NCI-H187 (cell line): ENCODE measurements at places on chromosomes 16 and 17.

- DNase-seq, result no peak
These were observed 60.4 kb upstream of the TOB1 start for GRCh38 chr17:50926523-50926922.

- no peak for DNase-seq
These were observed 3.4 kb downstream of the CASKIN2 start for GRCh38 chr17:75511610-75512575.

DNA sequence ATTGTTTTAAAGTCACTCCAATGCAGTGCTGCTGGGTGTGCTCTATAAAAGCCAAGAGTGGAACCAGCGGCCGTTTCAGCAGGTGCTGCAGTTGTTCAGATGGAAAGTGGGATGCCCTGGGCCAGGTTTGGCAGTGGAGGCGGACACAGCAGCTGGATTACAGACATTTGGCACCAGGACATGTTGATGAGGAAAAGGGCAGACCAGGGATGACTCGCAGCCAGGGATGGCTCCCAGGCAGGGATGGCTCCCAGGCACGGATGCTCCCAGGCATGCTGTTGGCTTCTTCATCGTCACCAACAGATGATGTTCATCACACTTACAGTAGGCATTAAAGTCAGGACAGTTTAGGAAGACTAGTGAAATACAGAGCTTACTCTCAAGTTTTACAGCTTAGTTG is 10.0 kb downstream of the GAN start:
- DNase-seq, result no peak

- no peak for DNase-seq
These were observed 12.3 kb downstream of the LRRC3C start for GRCh38 chr17:39939588-39940419.

- DNase-seq, result peak; percentile 78
These were observed at the start of gene COPRS for GRCh38 chr17:31858642-31859486. TSS of gene COPRS (minus strand) at chr17:31859244. CDS start at chr17:31859199, 45 bp downstream.

DNA sequence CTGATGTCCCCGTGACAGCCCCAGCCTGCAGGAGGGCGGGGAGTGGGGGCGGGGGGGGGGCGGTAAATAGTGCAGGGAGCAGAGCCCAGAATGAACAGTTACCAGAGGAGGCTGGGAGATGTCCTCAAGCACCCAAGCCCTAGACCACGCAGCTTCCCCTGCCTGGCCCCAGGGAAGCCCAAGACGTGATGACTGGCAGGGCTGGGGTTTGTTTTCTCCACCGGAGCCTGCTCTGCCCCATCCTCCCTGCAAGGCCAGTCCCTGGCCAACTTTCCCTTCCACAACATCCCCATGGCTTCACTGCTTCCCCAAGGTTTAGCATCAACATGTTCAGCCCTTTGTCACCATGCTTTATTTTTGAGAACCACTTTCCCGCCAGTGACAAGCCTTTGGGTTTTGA is 1.4 kb upstream of the BEAN1 start:
- DNase-seq, result no peak

DNA sequence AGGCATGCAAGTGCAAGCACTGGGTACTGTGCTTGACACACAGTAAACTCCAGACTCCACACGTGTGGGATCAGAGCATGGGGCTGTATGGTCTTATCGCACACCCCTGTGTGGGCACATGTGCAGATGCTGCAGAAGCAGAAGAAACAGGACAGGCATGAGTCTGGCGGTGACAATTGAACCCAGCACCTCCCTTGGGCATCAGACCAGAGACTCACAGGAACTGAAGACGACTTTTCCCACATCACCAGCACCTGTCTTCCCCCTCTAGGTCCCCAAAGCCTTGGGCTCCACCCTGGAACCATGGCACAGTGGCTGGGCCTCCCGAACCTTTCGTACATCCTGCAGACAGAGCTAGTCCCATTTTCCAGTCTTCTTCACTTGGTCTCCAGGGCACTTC is 126.4 kb upstream of the CDH5 start:
- no peak for DNase-seq

- DNase-seq, result no peak
These were observed 12.6 kb upstream of the XYLT1 start for GRCh38 chr16:17483351-17483750.

DNA sequence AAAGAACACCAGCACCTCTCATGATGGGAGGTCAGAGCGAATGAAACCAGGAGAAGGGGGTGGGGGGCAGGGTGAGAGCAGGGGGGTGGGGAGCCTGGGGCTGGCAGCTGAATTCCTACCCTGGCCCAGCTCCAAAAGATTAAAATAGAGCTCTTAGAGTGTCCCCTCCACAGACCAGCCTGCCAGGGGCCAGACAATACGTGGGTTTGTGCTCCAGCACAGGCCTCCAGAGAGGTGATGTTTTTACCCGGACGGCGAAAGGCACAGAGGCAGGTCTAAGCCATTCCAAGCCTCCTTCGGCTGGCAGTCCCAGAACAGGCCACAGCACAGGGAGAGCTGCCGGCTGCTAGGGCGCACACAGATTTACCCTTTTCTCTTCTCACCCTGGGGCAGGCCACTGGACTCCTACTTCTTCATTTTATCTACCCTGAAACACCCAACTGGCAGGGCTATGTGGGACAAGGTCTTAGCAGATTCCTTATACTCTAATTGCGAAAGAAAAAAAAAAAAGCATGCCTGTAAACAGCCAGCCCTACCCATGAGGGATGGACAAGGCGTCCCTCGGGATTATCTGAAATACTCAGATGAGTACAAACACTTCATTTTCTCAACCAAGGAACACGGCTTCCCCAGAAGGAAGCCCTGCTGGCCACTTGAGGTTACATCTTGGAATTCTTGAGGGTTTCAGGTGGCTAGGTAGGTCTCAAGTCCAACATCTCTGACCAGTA is 71.9 kb upstream of the NOG start:
- DNase-seq, result no peak

DNA sequence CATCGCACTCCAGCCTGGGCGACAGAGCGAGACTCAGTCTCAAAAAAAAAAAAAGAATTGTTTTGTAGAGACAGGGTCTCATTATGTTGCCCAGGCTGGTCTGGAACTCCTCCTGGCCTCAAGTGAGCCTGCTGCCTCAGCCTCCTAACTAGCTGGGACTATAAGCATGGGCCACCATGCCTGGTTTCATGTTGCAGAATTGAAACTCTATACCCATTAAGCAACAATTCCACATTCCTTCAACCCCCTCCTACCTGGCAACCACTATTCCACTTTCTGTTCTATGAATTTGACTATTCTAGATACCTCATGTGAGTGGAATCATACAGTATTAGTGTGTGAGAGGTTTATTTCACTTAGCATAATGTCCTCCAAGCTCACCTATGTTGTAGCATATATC is 24.5 kb downstream of the RNF135 start:
- DNase-seq, result no peak

DNA sequence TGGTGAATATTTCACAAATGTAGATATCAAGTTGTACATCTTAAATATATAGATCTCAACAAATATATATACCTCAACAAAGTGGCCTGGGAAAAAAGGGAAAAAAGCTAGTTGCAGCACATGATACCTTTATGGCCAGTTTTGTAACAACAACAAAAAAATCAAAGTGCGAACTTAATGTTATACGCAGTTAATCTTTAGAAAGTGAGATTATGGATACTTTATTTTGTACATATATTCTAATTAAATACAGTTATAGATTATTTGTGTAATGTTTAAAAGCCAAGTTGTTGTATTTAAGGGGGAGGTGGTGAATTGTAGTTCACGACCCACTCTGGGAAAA is 385 bp upstream of the ZFP1 start:
- no peak for DNase-seq

DNA sequence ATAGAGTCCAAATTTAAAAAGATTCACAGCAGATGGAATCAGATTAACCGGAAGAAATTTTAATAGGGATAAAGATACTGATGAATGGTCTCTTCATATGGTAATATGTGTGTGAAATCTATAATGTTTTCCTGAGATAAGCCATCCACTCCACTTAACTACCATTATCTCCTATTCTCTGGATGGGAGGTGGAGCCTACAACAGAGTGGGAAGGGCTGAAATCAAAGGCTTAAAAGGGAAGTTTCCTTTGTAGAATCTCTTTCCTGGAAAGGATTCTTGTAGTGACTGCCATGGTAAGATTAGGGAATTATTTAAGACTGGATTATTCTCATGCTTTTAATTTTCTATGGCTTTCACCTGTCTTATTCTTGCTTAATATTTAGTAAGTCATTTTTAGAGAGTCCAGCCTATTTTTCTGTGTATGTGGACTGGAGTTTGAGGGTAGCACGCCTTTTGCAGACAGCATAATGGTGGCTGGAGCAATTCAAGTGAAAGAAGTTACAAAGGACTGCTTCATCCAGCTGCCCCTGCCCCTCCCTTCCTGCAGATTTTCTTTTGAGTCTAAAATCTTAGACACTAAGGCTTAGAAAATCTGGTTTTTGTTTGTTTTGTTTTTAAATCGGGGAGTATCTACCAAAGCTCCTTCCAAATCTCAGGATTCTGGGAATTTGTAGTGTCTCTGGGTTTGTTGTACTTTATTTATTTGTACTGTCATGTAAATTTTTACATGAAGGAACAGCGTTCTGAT is 26.5 kb downstream of the KAT7 start:
- no peak for DNase-seq

DNA sequence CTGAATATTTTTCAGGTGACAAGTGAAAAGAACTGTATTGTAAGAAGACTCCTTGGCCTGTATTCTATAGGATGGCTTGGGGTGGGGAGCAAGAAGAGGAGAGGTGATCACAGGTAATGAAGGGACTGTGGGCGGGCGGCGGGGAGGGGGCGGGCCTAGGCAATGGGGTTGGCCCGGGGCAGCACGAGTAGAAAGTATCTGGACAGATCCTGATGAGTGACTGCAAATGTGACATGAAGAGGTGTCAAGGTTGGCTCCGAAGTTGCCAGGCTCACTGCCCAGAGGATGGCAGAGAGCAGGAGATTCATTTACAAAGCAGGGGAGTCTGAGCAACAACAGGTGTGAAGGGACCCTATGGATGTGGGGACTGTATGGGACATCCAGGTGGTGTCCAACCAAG is 10.8 kb upstream of the G6PC1 start:
- no peak for DNase-seq

DNA sequence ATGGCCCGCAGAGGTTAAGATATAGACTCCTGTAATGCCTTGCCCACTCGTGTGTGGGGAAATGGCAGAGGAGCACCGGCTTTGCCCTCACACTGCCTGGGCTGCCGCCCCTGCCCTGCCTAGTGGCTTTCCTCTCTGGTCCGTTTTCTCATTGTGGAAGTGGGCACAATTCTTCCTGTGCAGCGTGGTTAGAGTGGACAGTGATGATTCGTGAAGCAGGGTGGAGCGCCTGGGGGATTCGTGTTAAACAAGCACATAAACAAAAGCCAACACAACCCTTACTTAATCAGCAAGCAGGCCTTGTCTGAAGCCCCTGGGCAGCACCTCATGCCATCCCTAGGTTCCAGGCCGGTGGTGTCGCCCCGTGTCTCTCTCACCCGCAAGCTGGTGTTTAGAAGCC is 269.7 kb downstream of the SEC14L1 start:
- DNase-seq, result no peak

DNA sequence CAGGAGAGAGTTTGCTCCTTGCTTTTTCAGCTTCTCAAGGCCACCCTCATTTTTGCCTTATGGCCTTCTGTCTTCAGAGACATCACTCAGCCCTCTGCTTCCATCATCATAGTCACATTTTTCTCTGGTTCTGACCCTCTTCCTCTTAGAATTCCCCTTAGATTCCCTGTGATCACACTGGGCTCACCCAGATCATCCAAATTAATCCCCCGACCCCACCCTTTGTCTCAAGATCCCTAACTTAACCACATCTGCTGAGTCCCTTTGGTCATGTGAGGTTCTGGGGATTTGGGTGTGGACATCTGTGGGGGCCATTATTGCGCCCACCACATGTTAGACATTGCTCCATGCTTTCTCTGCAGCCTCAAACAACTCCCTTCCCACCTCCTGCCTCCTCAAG is 323.4 kb downstream of the CPPED1 start:
- no peak for DNase-seq

DNA sequence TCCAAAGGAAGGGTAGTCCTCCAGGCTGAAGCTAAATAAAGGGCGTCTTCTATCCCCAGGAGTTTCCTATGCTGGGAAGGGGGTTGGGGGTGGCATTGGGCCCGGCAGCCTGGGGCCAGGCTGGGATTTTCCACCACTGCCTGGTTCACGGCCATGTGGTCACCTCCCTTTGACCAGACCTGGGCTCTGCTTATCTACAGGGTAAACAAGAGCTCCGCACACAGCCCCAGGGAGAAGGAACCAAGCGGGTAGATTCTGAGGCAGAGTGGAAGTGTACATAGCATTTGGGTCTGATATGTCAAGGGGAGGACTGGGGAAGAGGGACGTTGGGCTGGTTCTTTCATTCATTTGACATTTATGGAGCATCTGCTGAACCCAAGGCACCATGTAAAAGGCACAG is 27.2 kb upstream of the TMEM220 start:
- no peak for DNase-seq

DNA sequence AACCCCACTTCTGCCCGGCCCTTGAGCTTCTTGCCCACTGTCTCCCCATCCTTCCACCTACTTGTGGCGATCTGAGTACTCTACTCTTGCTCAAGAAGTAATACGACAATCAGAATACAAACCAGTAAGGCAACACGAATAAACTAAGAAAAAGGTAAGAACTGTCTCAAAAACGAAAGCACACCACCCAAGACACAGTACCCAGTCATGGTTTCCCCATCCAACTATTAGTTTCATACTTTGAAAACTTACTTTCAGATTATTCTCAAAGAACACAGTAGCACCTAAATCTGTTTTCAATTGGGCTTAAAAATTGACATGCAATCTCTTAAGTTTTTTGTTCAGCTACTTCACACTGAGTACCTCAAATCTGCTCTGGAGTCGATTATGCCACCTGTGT is 13.9 kb downstream of the GINS2 start:
- no peak for DNase-seq

GRCh38 chr16:5385115-5385514 is 287.5 kb upstream of the EEF2KMT start:
- DNase-seq, result no peak

DNA sequence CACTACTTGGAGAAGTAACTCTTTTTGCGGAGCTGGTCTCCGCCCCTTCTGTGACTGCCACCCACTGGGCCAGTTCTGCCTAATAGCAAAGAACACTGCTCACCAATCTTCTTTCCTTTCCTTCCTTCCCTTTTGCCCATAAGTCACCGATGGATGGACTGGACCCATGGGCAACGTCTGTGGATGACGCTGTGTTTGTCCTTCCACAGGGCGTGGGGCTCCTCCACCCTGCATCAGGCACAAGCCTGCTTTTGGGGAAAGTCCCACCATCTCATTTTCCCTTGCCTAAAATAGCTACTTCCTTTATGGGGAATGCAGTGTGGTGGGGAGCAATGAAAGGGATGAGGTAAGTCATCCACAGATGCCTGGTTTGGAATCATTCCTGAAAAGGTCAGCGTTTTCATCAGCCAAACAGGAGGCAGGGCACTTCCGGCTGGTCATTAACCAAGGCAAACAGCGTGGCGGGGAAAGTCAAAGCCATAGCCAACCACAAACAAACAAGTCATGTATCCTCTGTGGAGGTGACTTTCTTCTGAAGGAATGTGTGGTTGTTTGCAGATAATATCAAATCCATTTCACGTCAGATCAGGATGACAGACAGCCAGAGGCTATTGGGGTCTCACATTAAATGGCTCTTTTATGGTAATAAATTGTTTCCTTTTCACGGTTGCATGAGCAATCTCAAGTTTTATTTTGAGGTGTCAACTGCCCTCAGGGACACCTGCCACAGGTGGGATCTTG is 30.7 kb upstream of the MED9 start:
- no peak for DNase-seq
